ENCODE measurements at places on chromosomes 16 and 17.

DNA sequence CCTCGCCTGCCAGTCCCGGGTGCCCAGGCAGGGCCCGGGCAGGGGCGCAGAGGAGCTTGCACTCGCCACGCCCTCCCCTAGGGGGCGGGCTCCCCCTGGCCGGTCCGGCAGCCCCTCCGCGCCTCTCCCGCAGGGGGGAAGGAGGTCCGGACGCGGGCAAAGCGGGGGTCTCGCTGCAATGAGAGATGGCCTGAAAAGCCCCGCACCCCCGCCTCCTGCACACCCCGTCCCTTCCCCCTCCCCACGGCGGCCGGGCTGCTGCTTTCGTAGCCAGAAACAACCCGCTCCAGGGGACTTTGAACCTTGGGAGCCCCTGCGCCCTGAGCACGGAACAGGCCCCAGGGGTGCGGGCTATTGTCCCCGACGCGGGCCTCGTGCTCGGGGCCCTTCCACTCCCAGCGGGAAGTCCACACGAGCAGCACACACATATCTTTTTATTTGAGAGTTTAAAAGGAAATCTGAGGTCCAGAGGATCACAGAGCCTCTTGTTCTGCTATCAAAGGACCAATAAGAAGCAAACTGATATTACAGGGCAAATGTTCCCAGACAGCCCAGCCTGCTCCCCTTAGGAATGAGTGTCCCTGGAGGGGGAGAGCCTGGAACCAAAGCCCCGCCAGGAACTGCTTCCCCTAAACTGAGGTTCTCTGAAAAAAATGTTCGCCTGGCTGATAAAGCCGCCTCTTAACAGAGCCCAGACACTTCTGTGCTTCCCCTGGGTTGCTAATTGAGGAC, 5.8 kb upstream of the CBX4 start:
- no peak for DNase-seq

GRCh38 chr17:67800495-67800928, 24.8 kb upstream of the BPTF start:
- peak; percentile 25 for DNase-seq

DNA sequence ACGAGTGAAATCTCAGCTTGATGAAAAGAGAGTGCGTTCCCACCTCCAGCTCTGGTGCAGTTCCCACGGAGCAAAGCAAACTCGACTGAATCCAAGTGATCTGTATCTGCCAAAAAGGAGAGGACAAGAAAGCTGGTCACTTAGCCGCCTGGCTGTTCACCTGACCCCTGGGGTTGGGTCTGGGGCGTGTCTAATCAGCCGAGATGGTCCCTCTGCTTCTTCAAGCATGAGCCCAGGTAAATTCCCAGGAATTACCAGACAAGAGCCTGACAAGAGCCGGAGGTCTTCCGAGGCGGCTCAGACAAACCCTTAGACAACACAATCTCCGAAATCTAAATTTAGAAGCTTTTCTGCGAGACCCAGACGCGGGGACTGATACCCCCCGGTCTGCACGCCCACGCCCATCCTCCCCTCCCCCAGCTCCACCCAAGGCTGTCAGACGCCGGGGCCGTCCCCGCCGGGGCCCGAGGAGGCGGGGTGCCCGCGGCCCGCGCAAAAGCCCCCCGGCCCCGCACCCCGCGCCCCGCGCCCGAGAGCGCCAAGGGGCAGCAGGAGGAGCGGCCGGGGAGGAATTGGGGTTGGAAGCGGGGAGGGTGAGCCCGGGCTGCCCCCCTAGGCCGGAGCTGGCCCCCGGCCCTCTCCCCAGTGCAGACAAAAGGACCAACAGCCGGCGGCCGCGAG, 674 bp downstream of the ZNF821 start:
- DNase-seq, result no peak

- no peak for DNase-seq
Observed at GRCh38 chr17:35265566-35266141, 22.8 kb downstream of the SLFN5 start.

- no peak for DNase-seq
Observed at GRCh38 chr16:71734511-71734910, 10.0 kb upstream of the PHLPP2 start.

GRCh38 chr17:51913491-51914205, 244.9 kb downstream of the CA10 start:
- DNase-seq, result no peak

DNA sequence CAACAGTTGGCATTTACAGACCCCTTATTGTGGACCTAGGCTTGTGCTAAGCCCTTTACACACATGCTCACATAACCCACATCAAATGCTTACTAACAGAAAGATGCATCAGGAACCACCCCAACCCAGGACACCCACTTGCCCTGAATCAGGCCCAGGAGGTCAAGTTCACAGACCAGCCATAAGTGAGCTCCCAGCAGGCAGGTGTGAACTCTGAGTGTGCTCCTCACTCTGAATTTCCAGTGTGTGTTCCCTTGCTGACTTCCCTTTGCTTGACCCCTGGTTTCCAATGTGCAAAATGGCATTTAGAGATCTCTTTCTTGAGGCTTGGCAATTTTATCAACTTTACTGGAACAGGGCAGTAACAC, 87.0 kb downstream of the BMERB1 start:
- no peak for DNase-seq

DNA sequence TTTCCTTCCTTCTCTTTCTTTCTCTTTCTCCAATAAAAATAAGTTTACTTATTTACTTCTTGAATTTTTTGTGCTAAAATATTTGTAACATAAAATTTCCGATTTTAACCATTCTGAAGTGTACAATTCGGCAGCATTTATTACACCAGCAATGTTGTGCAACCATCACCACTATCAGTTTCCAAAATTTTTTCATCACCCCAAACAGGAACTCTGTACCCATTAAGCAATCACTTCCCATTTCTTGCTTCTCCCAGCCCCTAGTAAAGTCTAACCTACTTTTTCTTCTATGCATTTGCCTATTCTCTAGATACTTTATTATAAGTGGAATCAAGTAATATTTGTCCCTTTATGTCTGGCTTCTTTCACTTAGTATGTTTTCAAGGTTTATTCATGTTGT, 2.5 kb upstream of the HP start:
- no peak for DNase-seq

GRCh38 chr17:56274491-56274890, 121.2 kb downstream of the ANKFN1 start:
- no peak for DNase-seq

GRCh38 chr17:51422634-51423033, 162.3 kb downstream of the UTP18 start:
- DNase-seq, result no peak

- DNase-seq, result no peak
Observed at GRCh38 chr17:28141313-28141712, 98.8 kb downstream of the NLK start.

GRCh38 chr17:64244165-64244564, 18.9 kb downstream of the TEX2 start:
- DNase-seq, result no peak

- no peak for DNase-seq
Observed at GRCh38 chr16:83887564-83887963, 11.4 kb upstream of the MLYCD start.

GRCh38 chr17:44610871-44611270, 45.4 kb upstream of the MEIOC start:
- DNase-seq, result no peak

DNA sequence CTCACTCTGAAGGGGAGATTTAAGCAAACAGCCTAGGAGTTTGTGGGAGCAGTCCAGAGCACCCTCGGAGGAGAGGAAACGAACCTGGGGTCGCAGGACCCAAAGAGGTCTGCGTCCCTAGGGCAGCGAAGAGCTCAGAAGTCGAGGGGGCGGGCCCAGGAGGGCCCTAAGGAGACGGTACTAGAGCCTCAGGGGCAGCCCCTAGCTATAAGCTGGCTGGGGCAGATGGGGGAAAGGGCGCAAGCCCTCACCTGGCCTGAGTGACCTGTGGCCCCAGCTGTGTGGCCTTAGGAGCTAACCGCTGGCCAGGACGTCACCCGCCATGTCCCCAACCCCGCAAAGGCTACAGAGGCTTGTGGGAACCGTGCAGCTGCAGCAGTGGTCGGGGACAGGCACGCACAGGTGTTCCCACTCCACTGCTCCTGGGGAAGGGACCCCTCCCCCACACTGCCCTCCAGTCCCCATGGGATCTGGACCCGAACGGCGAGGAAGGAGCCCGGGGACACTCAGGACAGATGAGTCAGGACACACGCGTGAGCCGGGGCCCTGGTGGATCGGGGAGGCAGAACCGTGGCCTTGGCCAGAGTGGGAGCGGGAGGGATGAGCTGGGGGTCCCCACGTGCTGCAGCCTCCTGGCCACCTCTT, 2.0 kb upstream of the CTRB2 start:
- DNase-seq, result no peak

- DNase-seq, result no peak
Observed at GRCh38 chr16:64060631-64061030, 1061.2 kb downstream of the CDH11 start.

DNA sequence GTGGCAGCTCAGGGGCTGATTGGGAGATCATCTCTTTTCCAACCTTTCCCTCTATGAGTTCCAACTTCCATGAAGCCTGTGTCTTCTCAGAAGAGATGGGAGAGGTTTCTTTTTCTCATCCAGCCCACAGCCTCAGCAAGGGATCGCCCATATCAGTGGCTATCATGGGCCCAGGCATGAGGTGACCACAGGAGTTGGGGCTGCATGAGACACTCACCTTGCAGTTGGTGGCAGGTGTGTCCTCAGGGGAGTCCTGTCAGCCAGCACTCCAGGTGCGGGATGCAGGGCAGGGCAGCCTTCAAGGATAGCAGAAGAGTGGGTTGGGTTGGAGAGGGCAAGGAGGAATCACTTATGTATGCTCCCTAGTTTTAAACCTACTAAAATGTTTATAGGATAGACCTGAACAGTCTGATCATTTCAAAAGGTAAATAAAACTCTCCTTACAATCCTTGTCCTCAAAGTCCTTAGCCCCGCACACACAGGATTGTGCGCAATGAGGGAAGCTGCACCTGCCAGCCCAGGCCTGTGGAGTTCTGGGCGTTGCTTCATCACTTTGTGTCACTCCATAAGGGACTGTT, 811.1 kb downstream of the KCNJ18 start:
- no peak for DNase-seq

GRCh38 chr16:53024045-53024444, 28.7 kb downstream of the CHD9NB start:
- DNase-seq, result no peak

DNA sequence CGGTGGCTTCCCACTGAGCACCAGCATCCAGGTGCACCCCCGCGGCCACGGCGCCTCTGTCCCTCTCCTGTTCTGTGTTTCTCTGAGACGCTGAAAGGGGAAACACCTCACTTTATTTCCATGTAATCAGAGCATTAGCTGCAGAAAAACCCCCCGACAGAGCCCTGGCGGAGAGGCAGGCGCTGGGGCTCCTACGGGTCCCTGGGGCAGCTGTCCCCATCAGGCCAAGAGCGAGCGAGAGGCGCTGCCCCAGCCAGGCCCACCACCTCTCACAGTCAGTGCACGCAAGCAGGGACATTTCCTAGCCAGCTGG, 27.1 kb upstream of the CHMP6 start:
- no peak for DNase-seq

- DNase-seq, result no peak
Observed at GRCh38 chr16:66322174-66322573, 44.3 kb upstream of the CDH5 start.

- no peak for DNase-seq
Observed at GRCh38 chr17:69762359-69762758, 312.7 kb upstream of the KCNJ16 start.

DNA sequence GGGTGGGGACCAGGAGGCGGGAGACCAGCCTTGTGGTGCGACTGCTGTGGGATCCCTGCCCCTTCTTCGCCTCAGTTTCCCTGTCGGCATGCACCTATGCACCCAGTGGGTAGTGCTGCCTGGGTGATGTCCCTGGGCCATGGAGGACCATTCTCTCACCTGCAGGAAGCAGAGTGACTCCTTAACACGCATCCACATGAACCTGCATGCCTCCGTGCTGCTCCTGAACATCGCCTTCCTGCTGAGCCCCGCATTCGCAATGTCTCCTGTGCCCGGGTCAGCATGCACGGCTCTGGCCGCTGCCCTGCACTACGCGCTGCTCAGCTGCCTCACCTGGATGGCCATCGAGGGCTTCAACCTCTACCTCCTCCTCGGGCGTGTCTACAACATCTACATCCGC, 25.2 kb downstream of the ADGRG5 start:
- no peak for DNase-seq

DNA sequence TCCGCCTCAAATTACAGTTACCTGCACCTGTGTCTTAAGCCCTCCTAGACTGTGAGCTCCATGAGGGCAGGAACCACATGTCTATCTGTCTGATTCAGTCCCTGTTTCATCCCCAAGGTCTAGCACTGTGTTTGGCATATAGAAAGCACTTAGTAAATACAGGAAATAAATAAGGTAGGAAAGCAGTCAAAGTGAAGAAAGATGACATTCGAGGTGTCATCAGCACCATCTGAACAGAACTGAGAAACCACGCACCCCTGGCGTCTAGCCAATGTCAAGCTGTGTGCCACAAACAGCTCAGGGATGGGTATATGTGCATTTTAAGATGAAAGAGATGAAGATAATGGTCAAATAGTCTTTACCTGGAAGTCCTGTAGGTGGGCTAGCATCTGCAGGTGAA, 79.6 kb upstream of the ATP2A3 start:
- DNase-seq, result no peak

DNA sequence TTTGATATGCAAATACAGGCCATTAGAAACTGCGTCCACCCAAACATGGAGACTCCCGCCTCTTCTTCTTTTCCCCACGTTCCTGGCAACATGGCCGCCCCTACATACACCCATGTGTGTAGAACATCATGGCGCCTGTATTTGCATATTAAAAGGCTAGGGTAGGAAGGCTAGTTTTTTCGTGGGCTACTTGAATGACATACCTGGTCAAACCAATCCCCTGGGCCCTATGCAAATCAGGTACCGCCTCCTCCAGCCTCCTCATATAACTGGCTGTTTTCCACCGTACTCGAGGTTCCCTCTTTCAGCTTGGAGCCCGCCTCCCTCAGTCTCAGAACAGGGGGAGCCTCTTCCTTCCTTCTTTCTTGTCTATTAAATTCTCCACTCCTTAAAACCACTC, 840 bp upstream of the CD300LB start:
- no peak for DNase-seq

DNA sequence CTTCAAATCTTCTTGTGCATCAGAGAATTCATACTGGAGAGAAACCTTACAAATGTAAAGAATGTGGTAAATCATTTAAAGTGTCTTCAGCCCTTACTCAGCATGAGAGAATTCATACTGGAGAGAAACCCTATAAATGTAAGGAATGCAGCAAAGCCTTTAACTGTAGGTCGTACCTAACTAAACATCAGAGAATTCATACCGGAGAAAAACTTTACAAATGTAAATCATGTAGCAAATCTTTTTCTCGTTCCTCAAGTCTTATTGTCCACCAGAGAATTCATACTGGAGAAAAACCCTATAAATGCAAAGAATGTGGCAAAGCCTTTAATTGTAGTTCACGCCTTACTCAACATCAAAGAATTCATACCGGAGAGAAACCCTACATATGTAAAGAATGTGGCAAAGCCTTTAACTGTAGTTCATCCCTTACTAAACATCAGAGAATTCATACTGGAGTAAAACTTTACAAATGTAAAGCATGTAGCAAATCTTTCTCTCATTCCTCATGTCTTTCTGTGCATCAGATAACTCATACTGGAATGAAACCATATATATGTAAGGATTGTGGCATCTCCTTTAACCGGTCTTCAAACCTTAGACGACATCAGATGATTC, 118.5 kb upstream of the ZNF267 start:
- no peak for DNase-seq

GRCh38 chr17:42913981-42914617, 13.5 kb downstream of the G6PC1 start:
- DNase-seq, result no peak

GRCh38 chr17:61132524-61132923, 267.1 kb upstream of the TBX2 start:
- DNase-seq, result no peak

Data from NCI-H1694 (cell line).